ENCODE measurements at places on chromosomes 11 and 22. TPM values are rescaled to one million over a fixed set of nuclear protein-coding genes. Genes with fewer than 3 reads are reported as not detected.

- no peak for DNase-seq
- no peak overlapping the region for H3K4me3 ChIP-seq
- H3K4me1 ChIP-seq = peaks cover 14% of the 10 kb centered on the region
- H3K27ac ChIP-seq = no peak overlapping the region
- no peaks in the 10 kb centered on the region for H3K36me3 ChIP-seq
Measured at GRCh38 chr11:110028921-110029320, 64.3 kb upstream of the ZC3H12C start.

Gene RIMBP3C
- 0.34 TPM for total RNA-seq

Gene L3MBTL2
- 32.7 TPM for total RNA-seq

DNA sequence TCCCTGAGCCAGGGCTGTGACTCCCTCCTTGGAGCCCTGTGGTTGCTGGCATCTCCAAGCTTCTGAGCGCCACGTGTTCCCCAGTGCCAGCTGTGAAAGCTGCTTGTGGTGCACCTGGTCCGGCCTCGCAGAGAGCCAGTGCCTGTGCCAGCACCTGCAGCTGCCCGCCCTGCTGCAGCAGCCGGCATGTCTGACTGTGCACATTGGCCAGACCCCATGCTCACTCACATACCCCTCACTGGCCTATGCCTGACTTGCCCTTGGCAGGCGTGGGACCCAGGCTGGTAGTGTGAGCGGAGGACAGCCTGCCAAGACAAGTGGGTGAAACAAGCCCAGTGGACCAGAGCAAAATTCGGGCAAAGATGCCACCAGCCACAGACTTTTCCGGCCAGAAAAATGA, 9.8 kb downstream of the MRPL48 start:
- H3K27me3 ChIP-seq = no peaks in the 10 kb centered on the region
- no peak overlapping the region for H3K4me3 ChIP-seq
- H3K4me1 ChIP-seq = no peaks in the 10 kb centered on the region
- no peak overlapping the region for H3K27ac ChIP-seq

DNA sequence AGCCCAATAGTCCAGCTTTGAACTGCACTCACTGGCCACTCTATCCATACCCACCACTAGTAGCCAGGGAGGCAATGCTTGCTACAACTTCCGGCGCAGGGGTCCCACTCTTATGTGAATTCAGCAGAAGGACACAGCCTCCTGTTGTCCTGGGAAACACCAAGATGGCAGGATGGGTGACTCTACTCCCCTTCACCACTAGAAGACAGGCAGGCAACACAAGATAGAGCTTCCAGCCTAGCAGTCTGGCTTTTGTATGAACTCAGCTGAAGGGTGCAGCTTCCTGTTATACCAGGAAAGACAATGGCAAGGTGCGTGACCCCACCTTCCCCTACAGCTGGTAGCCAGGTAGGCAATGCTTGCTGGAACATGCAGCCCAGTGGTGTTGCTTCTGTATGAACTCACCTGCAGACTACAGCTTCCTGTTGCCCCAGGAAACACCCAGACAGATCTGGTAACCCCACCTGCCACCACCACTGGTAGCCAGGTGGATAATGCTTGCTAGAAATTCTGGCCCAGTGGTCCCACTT, 205.2 kb upstream of the KIRREL3 start:
- no peak overlapping the region for H3K4me3 ChIP-seq
- DNase-seq = no peak
- peaks cover 3% of the 10 kb centered on the region for H3K27me3 ChIP-seq
- H3K36me3 ChIP-seq = no peaks in the 10 kb centered on the region
- no peak overlapping the region for H3K27ac ChIP-seq
- no peaks in the 10 kb centered on the region for H3K4me1 ChIP-seq

DNA sequence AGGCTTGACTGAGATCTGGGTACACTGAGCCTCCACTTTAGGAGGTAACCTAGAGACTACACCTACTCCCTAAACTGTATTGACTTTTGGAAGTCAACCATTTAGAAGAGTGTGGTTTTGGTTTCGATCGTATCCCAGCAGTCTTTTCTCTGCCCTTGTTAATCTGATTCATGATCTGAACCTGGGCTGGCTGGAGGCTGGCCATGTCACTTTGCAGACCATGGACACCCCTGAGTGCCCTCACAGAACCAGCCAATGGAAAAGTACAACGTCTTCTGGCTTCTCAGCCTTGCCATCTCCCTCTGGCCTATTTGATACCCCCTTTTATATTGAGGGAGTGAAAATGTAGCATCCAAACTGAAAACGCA, 10.8 kb downstream of the EHF start:
- no peaks in the 10 kb centered on the region for H3K36me3 ChIP-seq
- H3K4me3 ChIP-seq = peak overlapping the region; percentile 72
- H3K27me3 ChIP-seq = no peaks in the 10 kb centered on the region
- H3K4me1 ChIP-seq = peaks cover 50% of the 10 kb centered on the region
- no peak for DNase-seq
- peak overlapping the region; percentile 90 for H3K27ac ChIP-seq

Gene GLYATL1B
- not detected for total RNA-seq

DNA sequence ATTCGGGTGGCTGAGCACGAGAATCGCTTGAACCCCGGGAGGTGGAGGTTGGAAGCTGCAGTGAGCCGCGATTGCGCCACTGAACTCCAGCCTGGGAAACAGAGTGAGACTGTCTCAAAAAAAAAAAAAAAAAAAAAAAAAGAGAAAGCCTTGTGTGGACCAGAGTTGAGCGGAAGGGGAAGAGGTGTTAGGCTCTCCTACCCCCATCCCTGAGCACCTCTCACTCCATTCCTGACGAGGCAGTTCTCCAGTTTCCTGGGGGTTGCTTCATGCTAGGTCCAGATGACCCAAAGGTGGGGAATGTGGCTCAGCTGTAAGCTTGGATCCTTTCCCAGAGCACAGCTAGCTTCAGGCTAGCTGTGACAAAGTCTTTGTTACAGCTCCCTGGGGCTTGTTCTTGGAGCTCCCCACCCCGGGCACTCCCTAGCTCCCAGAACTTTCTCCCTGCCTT, 8.8 kb upstream of the DNAL4 start:
- peaks cover 65% of the 10 kb centered on the region for H3K27me3 ChIP-seq
- DNase-seq = no peak
- no peaks in the 10 kb centered on the region for H3K4me1 ChIP-seq
- H3K4me3 ChIP-seq = no peak overlapping the region
- H3K27ac ChIP-seq = no peak overlapping the region

Gene NXPE1
- 0.27 TPM for total RNA-seq
